ENCODE measurements at places on chromosomes 2 and 18.

- no peak for DNase-seq
Observed at GRCh38 chr2:15263976-15264685, 297.0 kb downstream of the NBAS start.

GRCh38 chr2:218857371-218858137 is 2.1 kb upstream of the WNT6 start:
- no peak for DNase-seq

GRCh38 chr2:198991431-198991830 is 466.3 kb downstream of the SATB2 start:
- DNase-seq: no peak

- no peak for DNase-seq
Observed at GRCh38 chr2:209411718-209412117, 12.1 kb upstream of the MAP2 start.

GRCh38 chr2:127386246-127386645 is 1.5 kb downstream of the MAP3K2 start:
- DNase-seq: no peak

GRCh38 chr2:67871686-67872412 is 191.0 kb downstream of the C1D start:
- DNase-seq: no peak

DNA sequence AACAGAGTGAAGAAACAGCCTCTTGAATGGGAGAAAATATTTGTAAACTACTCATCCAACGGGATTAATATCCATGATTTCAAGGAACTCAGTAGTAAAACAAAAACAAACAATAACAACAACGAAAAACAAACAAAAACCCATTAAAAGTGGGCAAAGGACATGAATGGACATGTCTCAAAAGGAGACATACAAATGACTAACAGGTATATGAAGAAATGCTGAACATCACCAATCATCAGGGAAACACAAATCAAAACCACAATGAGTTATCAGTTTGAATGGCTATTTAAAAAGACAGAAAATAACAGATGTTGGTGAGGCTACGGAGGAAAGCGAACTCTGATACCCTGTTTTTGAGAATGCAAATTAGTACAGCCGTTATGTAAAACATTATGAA is 224.8 kb upstream of the NRXN1 start:
- no peak for DNase-seq

DNA sequence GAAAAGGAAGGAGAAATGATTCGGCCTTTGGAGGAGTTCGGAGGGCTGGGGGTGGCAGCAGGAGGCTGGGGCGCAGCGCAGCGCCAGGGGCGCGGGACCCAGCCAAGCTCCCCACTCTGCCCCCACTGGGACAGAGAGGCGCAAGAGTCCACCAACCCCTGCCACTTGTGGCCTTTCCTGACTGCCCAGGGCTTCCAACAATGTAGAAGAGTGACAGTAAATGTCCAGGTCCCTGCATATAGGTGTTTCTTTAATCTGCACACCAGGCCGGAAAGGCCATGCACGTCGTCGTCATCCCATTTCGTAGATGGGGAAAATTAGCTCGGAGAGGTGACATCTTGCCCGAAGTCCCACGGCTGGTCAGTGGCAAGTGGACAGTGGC is 96.6 kb downstream of the INHBB start:
- DNase-seq: no peak

DNA sequence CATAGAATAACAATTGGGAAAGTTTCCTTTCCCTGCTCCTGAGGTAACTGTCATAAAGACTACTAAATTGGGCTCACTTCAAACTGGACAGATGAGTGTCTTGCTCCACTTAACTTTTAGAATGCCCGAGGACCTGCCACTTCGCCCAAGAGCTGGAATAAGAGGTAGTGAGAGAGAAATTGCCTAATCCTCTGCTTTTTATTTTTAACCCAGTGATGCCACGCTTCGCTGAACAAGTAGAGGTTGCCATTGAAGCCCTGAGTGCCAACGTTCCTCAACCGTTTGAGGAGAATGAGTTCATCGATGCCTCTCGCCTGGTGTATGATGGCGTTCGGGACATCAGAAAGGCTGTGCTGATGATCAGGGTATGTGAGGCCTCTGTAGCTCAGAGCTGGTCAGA is 269.4 kb upstream of the LRRTM1 start:
- no peak for DNase-seq

DNA sequence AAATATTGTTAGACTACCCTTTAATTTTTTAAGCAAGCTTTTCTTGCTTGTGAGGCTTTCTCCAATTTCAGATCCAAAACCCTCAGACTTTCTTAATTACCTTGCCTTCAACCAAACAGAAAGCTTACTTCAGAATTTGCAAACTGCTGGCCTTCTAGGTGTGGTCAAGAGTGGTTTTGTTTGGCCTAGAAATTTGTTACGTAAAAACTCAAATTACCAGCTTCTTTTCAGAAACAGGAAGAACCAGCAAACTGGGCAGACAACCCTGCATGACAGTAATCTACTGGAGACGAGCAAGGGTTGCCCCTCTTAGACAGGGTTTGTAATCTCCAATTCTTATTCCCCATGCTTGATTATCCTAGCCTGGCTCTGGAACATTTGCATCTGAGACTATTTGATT is 27.1 kb downstream of the SRBD1 start:
- no peak for DNase-seq

GRCh38 chr2:27073782-27074181 is 2.3 kb upstream of the OST4 start:
- DNase-seq: no peak

DNA sequence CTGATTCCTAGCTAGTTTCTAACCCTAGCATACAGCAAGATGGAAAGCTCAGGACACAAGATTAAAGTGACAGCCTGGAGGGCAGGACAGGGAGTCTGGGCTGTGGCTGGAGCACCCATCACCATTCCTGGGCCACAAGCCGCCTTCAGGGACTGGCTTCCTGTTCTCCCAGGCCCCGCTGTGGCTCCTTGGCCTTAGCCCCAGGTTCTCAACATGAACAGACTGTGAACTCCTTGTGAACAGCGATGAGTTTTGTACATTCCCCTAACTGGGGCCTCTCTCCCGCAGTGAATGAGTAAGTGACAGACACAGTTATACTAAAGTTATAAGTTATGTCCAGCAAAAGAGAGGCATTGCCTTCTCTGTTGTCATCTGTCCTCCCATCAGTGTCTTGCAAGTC is 35.9 kb upstream of the SLC14A1 start:
- no peak for DNase-seq

GRCh38 chr2:126315828-126316227 is 340.1 kb upstream of the GYPC start:
- no peak for DNase-seq

DNA sequence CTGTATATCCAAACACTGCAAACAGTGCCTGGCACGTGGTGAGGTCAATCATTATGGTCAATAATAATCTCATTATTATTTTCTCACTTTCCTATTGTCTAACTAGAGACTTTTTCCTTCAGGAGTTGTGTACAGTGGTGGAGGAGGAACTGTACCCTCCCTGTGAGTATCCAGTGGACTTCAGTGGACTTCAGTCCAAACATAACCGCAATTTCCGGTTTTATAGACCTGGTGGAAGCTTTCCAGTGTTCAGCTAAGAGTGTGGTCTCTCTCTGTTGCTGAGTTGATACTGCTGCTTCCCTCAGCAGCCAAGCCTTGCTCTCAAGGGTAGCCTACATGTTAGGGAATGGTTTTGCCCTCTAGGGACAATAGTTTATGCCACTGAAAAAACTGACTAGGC is 447.1 kb downstream of the TMEM182 start:
- DNase-seq: no peak

GRCh38 chr2:85405201-85406059 is 4.7 kb downstream of the CAPG start:
- peak; percentile 47 for DNase-seq

DNA sequence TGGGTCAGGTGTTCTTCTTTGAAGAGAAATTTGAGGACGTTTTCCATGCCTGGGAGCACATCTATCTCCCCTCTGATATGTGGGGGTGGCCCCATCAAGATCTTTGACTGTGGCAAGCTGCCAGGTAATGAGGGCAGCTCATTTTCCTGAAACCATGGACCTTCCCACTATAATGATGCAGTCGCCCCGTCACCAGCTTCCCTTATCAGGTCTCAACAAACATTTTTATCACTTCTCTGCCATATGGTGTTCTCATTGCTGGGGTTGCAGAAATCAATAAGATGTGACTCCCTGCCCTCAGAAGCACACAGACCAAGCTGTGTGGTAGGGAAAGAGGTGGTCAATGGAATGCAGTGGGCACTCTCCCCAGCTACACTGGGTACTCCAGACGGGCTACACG is 48.4 kb upstream of the B3GNT7 start:
- no peak for DNase-seq

DNA sequence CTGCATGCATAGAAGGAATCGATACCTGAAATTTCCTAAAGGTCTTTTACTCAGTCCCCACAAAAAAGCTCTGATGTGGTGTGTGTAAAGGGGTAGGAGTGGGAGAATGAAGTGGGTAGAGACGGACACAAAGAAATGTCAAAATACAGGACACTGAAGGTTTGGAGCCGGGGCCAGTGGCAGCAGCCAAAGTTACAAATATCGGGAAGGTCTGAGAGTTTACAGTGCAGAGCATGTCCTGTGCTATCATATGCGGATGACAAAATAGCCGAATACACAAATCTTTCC is 89.9 kb upstream of the STON1 start:
- DNase-seq: no peak

GRCh38 chr2:86807468-86808275 is 17.0 kb upstream of the CD8A start:
- no peak for DNase-seq

- no peak for DNase-seq
Observed at GRCh38 chr2:55418512-55419232, 984 bp downstream of the CCDC88A start.

GRCh38 chr18:79258447-79258846 is 137.3 kb upstream of the NFATC1 start:
- no peak for DNase-seq
